ENCODE measurements at places on chromosomes 2 and 18.

DNA sequence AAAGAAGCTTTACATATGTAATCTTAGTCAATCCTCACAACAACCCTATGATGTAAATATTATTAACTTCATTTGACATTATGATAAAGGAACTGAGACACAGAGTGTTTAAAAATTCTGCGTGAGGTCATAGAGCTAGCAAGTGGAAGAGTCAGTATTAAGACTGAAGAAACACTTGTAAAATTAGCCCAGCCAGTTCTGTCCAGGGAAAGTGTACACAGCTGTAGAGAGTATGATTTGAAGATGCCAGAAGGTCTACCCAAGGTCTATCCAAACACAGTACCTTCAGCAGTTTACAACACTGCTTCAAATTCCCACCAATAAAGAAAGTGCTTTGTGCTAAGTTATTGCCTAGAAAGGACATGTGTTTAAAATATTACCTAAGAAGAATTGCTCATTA lies 51.7 kb upstream of the ITPRID2 start:
- DNase-seq = no peak

DNA sequence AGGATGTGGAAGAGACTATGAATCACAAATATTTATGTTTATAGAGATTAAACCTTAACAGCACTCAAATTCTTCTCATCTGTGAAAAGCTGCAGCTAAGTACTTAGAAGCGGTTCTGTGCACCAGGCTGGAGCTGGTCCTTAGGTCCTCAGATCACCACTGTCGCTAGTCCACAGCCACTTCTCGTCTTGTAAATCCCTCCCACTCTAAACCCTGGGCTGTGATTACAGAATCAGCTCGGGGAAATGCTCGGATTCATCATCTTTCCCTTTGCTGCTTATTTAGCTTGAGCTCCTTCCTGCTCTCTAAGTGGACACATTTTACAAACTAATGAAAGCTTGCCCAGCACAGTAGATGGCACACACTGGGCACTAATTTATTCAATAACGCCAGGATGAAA lies 61.7 kb downstream of the RNF152 start:
- DNase-seq = no peak

- no peak for DNase-seq
These were observed 119.3 kb upstream of the SMAD2 start for GRCh38 chr18:48049757-48050156.

DNA sequence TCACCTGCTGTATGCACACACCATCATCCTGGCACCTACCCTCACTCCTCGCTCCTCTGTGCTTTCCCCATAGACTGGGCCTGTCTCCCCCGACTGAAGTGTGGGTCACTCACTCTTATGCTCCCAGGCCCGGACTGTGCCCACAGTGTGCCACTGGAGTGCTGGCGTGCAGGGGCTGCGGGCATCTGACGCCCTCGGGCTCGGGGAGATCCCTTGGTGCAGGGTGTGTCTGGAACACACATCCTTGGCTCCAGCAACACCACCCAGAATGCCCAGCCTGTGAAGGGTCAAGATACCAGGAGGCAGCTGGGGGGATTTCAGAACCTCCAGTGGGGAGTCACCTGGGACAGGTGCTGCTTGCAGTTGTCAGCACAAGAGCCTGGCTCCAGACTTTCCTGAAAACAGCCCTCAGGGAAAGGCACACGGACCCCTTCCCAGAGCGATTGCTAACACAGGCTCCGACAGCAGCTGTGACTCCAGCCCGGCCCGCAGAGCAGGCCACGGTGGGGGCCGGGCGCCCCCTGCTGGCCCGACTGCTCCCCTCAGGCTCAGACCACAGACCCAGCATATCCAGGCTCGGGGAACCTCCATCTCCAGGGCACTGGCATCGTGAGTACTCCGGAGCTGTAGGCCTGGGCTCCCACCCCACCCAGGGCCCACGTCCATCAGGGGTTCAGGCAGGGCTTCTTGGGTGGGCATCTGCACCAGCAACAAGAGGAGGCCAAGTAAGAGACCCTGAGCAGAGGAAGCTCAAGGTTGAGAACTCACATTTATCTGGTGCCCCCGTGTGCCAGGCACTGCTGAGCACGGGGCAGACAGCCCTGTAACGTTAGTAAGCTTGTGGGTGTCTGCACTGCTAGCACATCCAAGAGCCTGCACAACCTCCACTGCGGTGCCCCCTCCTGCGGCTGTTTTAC lies 8.6 kb downstream of the HS1BP3 start:
- peak; percentile 30 for DNase-seq

DNA sequence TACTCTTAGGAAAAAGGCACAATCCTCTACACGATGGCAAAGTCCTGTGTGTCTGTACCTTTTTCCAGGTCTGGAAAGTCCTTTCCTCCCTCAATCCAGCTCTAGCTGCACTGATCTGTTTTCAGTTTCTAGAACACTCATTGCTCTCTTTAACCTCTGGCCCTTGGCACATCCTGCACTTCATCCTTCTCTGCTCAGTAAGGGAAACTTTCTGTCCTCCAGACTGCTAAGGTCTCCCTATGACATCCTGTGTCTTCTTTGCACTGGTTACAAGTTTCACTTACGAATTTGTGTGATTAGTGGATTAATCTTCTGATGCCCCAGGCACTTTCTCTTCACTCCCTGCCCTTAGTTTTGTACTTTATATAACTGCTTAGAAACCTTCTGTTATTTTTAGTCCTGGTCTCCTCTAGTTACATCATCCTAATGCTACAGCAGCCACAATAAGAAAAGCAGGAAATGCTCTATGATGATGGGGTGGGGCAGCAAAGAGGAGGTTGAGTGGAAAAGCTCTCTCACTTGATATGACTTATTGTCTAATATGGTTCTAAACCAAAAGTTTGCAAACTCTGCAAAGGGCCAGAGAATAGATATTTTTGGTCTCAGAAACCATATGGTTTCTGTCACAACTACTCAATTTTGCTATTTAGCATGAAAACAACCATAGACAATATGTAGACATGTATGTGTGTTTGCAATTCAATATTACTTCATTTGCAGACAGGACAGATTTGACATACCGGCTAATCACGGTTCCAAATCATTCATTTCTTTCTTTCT lies 568.2 kb downstream of the THSD7B start:
- no peak for DNase-seq

GRCh38 chr2:207734264-207734635 lies 22.8 kb downstream of the CCNYL1 start:
- no peak for DNase-seq

DNA sequence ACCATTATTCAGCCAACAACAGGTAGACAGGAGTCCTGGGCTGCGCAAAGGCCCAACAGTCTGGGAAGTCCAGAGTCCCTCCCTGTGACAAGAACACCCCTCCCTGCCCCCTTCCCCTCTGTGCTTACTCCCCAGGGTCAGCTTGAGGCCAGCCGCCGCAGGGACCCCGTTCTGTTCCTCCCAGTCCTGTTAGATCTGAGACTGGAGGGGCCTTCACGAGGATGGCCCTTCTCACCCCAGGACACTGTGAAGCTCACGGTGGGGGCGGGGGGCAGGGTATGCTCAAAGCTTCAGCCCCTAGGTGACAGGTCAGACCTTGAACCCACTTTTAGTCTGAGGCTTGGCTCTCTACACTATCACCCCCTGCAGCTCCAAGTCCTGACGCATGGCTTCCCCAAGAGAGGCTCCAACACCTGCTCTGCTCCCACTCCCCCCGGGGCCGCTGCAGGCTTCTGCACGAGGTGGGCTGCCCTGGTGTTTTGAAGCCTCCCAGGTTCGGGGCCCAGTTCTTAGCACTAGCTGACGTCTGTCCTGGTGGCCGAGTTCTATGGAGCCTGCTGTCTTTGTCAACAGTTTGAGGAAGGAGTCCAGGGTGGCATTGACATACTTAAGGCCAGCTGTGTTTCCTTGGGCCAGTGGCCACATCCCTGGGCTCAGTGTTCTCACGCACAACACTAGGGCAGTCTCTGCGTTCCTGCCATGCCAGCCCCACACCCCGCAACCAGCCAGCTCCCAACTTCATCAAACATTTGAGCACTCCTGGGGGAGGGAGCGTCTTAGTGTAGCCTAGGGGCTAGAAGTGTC lies 37.2 kb upstream of the HPCAL1 start:
- DNase-seq = no peak

- DNase-seq = no peak
These were observed 163.4 kb downstream of the EHBP1 start for GRCh38 chr2:62868947-62869346.

DNA sequence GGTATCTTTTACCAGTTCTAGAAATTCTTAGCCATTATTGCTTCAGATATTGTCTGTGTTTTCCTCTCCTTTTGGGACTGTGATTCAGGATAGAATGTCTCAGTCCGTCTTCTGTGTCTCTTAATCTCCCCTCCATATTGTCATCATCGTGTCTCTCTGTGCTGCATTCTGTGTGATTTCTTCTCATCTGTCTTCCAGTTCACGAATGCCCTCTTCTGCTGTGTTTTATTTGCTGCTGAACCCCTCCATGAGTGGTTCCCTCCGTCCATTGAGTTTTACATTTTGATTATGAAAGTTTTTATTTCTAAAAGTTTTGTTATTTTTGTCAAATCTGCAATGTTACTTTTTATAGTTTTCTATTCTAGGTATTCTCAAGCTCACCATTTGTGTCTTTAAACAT lies 11.7 kb downstream of the D2HGDH start:
- no peak for DNase-seq

DNA sequence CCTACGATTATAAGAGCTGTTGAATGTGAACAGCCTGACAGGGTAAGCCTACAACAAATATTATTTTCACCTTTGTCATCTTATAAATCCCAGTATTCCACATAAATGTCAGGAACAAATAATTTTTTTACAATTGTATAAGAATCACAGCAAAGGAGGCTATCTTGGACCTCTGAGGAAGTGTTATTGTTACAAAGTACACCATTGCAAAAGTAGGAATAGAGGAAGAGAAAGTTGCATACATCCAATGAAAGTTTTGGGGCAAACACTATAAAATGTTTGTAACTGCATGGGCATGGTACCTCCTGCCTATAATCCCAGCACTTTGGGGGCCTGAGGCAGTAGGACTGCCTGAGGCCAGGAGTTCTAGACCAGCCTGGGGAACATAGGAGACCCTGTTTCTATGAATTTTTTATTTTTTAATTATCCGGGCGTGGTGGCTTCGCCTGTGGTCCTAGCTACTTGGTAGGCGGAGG lies 715 bp upstream of the MEMO1 start:
- DNase-seq = no peak
